ENCODE measurements at places on chromosomes 4 and X.

DNA sequence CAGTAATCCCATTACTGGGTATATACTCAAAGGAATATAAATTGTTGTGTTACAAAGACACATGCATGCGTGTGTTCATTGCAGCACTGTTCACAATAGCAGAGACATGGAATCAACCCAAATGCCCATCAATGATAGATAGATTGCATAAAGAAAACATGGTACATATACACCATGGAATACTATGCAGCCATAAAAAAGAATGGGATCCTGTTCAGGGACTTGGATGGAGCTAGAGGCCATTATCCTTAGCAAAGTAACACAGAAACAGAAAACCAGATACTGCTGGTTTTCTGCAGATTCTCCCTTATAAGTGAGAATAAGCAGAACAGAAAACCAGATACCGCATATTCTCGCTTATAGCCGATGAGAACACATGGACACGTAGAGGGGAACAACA is 43.5 kb downstream of the FAM193A start:
- no peak for DNase-seq

- DNase-seq = no peak
Observed at GRCh38 chr4:15610855-15611254, 44.3 kb downstream of the FBXL5 start.

- no peak for DNase-seq
Observed at GRCh38 chrX:31808357-31808756, 736.5 kb upstream of the FTHL17 start.

DNA sequence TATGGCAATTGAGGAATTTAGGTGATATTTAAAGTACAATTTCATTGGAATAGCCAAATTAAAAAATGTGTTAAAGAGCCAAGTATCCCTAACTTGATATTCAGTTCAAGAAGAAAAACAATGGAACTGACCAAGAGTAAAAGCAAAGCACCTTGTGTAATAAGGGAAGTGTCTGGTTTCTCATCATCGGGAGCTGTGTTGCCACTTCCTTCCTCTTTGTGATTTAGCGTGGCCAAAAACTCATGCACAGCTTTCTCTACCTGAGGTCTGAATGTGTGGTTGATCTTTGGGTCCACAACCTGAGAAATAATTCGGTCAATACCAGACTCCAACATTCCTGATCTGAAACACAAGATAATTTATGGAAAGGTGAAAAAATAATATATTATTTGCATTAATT is 12.4 kb downstream of the BOD1L1 start:
- no peak for DNase-seq

GRCh38 chr4:8599657-8600056 is 7.1 kb downstream of the CPZ start:
- no peak for DNase-seq
